ENCODE measurements at places on chromosomes 2 and 18.

- DNase-seq, result no peak
Measured at GRCh38 chr18:53739700-53740099, 484.8 kb downstream of the MBD2 start.

- DNase-seq, result peak; percentile 49
Measured at GRCh38 chr18:79698668-79699335, 19.2 kb downstream of the CTDP1 start.

DNA sequence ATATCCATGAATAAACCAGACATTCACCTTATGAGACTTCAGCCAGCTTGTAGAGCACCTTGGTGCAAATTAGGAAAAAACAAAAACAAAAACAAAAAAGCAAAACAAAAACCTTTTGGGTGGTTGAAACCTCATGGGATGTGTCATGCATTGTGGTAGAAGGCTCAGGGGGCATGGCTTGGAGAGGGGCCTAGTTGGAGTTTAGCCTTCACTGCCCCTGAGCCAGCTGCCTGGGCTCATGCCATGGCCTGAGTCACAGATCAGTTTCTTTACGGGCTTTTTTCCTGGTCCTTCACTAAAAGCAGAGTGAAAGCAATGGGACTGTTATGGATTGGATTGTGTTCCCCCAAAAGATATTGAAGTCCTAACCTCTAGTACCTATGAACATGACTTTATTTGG, 22.0 kb upstream of the DAPL1 start:
- peak; percentile 33 for DNase-seq

DNA sequence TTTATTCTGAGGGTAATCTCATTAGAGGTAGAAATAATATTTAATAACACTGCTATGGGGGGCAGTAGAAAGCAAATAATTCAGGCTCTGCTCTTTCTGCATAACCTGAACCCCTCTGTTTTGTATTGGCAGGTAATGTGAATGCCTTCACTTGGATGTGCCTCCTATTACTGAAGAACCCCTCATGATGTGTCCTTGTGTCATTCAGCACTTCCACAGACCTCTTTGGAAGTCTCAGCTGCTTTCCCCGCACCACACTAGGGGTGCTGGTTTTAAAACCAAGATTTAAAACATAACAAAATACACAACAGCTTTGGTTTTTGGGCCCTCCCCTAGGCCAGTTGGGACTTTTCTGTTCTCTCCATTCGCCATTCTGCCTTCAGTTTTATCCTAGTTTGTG, 281.7 kb upstream of the MC4R start:
- DNase-seq, result no peak

GRCh38 chr2:17299891-17300540, 218.2 kb downstream of the RAD51AP2 start:
- peak; percentile 95 for DNase-seq

GRCh38 chr2:96954011-96954846, 32.2 kb downstream of the FAM178B start:
- DNase-seq, result no peak

- no peak for DNase-seq
Measured at GRCh38 chr2:232573042-232573441, 22.6 kb downstream of the EIF4E2 start.

DNA sequence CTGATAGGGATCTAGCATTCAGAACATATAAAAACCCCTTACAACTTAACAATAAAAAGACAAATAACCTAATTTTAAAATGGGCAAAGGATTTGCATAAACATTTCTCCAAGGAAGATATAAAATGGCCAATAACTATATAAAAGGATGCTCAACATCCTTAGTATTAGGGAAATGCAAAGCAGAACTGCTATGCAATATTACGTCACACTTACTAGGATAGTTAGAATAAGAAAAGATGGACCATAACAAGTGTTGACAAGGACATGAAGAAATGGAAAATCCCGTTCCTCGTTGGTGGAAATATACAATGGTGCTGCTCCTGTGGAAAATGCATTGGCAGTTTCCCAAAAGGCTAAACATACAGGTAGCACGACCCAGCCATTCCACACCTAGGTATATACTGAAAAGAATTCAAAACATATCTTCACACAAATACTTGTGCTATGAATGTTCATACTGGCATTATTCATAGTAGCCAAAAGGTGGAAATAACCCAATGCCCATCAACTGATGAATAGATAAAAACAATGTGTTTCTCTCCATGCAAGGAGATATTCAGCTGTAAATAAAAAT, 48.2 kb upstream of the REV1 start:
- DNase-seq, result no peak

DNA sequence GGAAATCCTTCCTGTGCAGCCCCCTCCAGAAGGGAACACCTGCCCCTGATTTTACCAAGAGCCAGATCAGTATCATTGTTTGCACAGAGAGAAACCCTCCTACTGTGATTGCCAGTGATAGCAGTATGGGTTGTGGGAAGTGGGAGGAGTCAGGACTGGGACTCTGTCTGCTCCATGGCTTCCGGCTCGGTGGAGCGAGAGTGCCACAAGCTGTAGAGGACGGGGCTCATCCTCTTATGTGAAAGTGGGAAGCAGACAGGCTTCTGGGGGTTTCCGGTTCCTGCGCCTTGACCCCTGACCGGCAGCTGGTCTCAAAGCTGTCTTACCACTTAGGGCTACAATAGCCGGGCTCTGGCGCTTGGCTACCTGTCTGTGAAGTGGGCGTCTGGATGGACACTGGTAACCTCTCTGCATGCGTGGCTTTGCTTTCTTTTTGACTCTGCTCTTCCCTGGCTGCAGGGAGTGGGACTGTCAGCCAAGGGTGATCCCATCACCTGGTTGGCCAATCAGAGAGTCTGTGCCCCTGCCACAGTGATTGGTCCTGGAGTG, 79.7 kb downstream of the BCL2L11 start:
- DNase-seq, result no peak

DNA sequence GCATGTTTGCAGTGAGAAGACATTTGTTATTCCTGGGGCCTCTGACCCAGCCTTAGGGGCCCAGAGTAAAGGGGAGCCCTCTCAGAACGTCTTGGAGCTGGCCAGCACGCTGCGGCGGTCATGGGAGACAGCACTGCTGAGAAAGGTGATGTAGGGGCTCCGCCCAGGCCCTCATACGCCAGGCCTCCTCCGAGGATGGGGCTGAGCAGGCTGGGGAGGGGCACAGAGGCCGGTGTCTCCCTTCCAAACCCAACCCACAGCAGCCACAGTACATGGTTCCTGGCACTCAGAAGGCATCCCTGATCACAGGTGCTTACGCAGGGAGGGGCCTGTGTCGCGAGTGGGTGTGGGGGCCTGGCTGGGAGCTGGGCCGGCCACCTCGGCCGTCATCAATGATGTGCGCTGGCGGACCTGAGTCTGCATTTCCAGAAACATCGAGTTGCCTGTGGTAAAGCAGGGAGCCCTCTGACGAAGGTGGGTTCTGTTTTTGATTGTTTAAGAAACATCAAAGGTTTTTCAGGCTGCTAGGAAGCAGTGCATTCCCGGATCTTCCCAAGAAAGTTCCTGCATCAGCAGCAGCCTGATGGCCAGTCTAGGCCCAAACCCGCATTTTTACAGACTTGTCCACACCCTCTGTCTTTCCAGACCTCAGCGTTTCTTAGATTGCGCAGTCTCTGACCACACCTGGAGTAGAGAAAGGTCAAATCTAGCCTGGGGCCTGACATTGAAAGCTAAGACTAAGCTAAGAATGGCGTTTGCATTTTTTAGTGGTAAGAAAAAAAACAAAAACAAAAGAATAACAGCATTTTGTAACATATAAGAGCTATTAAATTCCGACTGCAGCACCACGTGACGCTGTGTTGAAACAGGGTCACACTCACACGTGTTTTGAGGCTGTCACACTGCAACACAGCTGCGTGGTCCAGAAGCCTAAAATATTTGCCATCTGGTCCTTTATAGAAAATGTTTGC, 51.2 kb upstream of the PXDN start:
- DNase-seq, result no peak

DNA sequence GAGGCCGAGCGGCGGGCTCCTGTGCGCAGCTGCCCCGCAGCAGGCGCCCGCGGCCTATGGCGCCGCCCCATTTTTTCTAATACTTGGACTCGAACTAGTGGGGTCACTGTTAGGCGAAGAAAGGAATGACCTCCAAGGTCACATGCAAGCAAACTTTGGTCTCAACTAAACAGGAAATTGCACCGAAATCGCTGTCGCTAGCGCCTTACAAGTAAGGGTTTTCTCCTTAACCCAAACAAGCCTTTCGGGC, 339 bp downstream of the ACAA2 start:
- DNase-seq, result peak; percentile 38

- peak; percentile 26 for DNase-seq
Measured at GRCh38 chr2:25787020-25787419, 91.3 kb downstream of the ASXL2 start.

DNA sequence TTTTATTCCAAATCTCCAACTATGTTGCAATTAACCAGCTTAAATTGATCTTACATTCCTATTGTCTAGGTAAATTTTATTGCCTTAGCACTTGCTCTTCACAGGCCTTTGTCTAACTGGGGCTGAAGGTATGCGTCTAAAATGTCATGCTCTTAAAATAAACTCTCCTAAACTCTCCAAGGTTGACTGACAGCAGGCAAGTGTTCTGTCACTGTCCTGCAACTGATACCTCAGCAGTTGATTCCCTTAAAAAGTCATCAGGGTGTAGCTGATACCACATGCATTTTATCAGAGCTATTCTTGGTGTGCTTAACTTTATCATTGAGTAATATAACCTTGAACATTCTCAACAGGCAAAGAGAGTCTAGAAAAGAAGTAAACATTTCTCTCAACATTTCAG, 680 bp downstream of the TTN start:
- no peak for DNase-seq

- peak; percentile 18 for DNase-seq
Measured at GRCh38 chr2:221060376-221060775, 511.7 kb downstream of the EPHA4 start.

DNA sequence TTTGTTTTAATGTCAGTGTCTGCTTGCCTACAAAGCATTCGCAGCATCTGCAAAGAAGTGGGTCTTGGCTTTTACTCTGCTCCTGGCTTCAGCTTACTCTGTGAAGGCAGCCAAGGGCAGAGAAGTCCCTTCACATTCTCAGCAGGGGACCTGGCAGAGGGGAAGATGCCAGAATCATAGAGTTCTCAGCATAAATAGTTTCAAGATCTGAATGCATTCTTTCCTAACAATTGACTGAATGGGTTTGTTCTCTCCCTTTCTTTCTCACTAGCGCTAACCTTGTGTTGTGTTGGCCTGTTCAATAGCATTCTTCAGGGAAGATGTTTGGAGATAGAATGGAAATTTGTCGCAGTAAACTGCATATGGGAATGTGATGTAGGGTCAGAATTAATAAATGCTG, 106.9 kb downstream of the FARSB start:
- DNase-seq, result no peak

- DNase-seq, result peak; percentile 25
Measured at GRCh38 chr2:44242904-44243303, 32.4 kb upstream of the SLC3A1 start.

DNA sequence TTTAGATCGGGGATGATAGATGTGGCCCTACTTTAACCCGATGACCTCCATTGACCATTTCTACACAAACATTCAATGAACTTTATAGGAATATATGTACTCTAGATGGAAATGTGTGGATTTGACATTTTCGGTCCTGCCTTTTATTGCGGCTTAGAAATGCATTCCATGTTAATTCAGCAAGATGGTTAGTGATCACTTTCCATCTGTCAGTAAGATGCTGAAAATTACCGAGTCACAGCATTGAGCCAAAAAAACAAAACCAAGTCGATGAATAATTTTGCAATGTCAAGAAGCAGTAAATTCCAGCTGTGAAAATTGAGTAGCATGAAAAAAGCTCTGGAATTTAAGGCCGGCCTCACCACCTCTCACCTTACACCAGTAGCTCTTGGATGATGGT, 1642.6 kb upstream of the NXPH2 start:
- no peak for DNase-seq

DNA sequence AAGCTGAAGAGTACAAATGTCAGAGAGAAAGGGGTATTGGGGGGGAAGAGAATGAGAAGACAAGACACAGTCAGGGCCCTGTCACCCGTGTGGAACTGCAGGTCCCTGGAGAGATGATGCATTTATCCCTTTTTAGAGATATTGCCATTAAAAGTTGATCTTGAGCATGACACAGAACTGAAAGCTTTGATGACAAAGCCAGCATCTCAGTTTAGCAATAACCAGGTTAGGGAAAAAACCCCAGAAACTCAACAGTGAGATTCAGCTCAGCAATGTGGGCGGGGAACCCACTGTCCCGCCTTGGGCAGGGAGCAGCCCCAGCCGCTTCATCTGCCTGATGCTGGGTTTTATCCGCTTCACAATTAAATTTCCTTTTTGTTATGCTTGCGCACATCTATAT, 181.1 kb downstream of the NEDD4L start:
- DNase-seq, result no peak

DNA sequence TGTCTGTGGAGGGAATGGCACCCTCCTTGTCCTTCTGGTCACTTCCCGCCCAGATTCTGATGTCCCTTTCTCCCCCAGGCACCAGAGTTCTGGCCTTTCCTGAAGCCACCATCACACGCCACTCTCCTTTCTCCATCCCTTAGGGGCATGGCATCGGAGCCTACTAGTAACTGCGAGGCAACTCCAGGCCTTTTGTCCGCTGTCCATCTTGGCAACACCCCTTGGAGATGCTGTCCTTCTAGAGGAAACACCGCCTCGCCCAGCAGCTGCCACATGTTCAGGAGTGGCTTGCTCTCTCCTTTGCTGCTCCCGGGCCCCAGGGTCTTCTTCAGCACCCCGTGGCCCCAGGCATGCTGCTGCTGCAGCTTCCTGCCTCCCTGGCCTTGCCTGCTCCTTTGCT, 267.0 kb downstream of the SRBD1 start:
- no peak for DNase-seq

DNA sequence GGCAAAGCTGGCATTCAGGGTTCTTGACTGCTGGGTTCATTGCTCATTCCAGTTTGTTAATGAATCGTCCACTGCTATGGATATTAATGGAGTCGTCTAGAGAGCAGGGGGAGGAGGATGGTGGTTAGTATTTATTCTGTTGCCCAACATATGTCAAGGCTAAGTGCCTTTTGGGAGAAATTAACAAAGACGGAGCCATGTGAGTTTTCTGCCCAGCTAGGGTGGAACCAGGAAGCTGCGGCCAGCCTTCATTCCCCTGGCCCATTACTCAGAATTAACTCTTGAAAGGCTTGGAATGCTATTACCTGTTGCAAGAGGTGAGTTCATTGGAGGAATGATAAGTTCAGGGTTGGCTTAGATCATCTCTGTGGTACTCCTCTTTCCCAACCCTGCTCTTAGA, 19.3 kb downstream of the IGFBP2 start:
- no peak for DNase-seq

DNA sequence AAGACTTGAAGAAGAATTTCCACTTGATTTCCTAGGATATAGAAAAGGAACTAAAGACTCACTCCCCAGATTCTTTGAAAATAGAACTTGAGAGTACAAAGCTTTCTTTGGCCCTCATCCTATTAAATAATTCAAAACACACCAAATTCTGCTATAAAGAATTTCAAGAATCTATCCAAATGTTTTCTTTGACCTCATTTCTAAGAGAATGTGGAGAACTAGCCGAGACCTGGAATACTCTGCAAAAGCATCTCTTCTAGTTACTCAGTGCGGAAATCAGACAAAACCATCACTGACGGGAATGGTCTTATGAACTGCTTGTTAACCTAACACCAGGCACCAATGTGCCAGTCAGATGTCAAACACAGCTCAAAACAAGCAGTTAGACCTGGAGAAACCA, 44.2 kb upstream of the ARL5A start:
- DNase-seq, result no peak
